Breast epithelium (tissue), 4 donors: ENCODE measurements at places on chromosomes 12 and 14.

DNA sequence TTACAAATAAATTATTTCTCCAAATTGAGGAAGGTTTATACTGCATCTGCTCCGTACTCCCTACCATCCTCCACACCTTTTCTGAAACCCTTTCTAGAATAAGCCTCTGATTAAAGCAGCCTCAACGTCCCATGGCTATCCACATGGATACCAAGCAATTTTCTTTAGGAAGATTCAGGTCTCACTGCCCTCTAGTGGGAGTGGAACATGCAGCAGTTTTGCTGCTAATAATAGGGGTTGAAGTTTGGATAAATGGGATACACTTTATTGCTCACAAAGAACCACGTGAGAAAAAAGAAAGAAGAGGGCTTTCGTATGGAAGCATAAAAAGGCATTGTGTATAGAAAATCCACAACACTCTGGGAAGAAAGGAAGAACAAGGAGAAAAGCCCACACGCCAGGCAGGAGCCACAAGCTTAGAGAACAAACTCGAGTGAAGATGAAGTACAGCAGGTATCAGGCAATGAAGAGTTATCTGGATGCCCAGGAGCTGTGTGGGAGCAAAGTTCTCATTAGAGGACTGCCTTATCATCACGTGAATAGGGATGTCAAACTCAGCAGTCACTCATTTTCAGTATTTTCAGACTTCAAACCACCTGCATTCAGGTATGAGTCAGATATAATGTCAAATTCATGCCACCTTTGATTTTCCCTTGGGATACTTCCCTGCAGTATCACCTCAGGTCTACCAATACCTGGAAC is 45.8 kb downstream of the CCER1 start:
- no peak for DNase-seq

DNA sequence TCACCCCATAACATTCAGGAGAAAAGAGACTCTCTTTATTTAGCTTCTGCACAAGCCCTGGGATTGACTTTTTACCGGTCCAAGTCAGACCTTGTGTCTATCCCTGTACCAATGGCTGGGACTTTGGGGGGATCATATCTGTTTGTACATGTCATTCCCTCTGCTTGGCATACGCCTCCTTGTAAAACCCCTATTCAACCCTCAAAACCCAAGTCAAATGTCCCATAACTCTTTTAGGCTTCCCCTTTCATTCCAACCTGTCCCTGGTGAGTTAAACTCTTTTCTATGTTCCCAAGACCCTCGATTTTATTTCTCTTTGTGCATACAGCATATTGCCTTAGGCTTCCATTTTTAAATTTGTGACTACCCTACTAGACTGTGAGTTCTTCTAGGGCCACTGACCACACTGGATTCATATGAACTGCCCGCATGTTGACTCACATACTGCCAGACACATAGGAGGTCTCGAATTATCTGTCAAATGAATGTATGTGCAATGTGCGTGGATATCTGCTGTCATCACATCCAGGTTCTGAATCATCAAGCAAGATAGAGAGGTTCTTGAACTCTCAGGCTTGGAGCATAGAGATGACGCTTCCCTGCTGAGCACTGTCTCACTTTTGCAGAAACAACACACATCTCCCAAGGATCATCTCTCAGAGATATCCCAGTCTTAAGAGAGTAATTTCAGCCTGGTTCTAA is 548.6 kb upstream of the TBX3 start:
- DNase-seq: no peak

- no peak for DNase-seq
Measured at GRCh38 chr14:26128931-26129671, 468.7 kb downstream of the NOVA1 start.

GRCh38 chr12:94704452-94705306 is 54.3 kb upstream of the TMCC3 start:
- DNase-seq: no peak
